ENCODE measurements at places on chromosomes 3 and 15. TPM values are rescaled to one million over a fixed set of nuclear protein-coding genes. Genes with fewer than 3 reads are reported as not detected.

Gene CPLX3
- total RNA-seq: not detected

- no peaks in the 10 kb centered on the region for H3K36me3 ChIP-seq
- no peak overlapping the region for H3K27ac ChIP-seq
- no peaks in the 10 kb centered on the region for H3K27me3 ChIP-seq
- no peaks in the 10 kb centered on the region for H3K4me1 ChIP-seq
- no peak for DNase-seq
- H3K4me3 ChIP-seq: no peak overlapping the region
Measured at GRCh38 chr3:116961106-116961505, 251.5 kb downstream of the TUSC7 start.

- H3K4me3 ChIP-seq: no peak overlapping the region
- no peaks in the 10 kb centered on the region for H3K4me1 ChIP-seq
- H3K36me3 ChIP-seq: no peaks in the 10 kb centered on the region
- no peak overlapping the region for H3K27ac ChIP-seq
- no peak for DNase-seq
Measured at GRCh38 chr15:79078763-79079410, 11.7 kb downstream of the RASGRF1 start.

GRCh38 chr3:138888560-138888959, 53.8 kb upstream of the PIK3CB start:
- no peaks in the 10 kb centered on the region for H3K27me3 ChIP-seq
- H3K4me3 ChIP-seq: no peak overlapping the region
- no peak for DNase-seq
- no peaks in the 10 kb centered on the region for H3K4me1 ChIP-seq
- no peaks in the 10 kb centered on the region for H3K36me3 ChIP-seq

DNA sequence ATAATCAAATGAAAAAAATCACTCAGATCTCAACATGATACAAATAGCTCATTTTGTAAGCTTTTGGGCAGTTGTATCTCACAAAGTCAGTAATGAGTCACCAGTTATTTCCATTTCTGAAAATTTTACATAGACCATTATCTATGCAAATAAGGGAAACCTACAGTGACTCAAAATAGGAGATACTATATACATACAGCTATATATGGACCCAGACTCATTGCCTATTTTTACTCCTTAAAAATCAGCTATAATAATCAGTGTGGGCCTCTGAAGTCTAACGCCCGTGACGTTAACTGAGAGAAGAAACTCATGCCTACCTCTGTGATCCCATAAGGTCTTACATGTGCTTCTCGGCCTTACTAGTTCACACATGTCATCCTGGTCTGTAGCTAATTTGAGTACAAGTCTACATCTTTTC, 31.6 kb downstream of the LRIG1 start:
- no peak overlapping the region for H3K27ac ChIP-seq
- peaks cover 27% of the 10 kb centered on the region for H3K4me1 ChIP-seq
- H3K4me3 ChIP-seq: no peak overlapping the region
- DNase-seq: no peak

Gene GABRG3
- total RNA-seq: 0.80 TPM

DNA sequence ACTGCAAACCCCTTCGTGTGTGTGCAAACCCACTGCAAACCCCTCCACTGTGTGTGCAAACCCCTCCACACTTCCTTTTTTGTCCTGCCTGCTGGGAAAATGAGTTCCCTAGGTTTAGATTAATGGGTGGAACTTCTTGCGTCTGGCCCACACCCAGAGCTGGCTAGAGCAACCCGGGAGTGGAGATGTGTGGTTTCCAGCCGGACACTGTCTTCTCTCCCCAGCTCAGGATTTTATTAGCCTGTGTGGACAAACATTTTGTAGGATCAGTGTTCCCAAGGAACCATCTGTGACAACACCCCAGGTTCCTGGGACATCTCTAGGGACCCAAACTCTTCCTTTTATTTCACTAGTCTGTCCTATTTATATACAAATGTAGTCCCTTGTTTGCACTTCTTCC, 9.6 kb upstream of the LRRK1 start:
- no peaks in the 10 kb centered on the region for H3K27me3 ChIP-seq
- no peak for DNase-seq
- H3K4me1 ChIP-seq: no peaks in the 10 kb centered on the region
- H3K36me3 ChIP-seq: no peaks in the 10 kb centered on the region
- H3K4me3 ChIP-seq: no peak overlapping the region

DNA sequence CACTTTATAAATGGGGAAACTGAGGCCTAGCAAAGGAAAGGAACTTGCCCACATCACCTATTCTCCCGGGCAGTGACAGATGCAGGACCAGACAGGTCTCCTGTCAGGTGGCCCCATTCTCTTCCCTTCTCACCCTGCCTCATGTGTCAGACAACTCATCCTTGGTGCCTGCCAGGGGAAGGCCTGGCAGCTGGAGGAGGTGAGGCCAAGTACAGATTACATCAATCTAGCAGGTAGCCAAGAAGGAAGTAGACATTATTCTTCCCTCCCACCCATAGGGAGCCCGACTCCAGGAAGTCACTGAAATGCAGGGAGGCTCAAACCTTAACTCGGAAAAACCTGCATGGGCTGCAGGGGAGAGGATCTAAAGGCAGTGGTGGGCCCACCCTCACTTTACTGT, 39.6 kb downstream of the DAPK2 start:
- H3K27ac ChIP-seq: no peak overlapping the region
- H3K4me1 ChIP-seq: no peaks in the 10 kb centered on the region
- DNase-seq: no peak
- H3K27me3 ChIP-seq: no peaks in the 10 kb centered on the region

Gene PLA2G4E
- total RNA-seq: not detected

GRCh38 chr3:126582311-126582710, 23.6 kb upstream of the C3orf22 start:
- H3K27me3 ChIP-seq: no peaks in the 10 kb centered on the region
- no peak overlapping the region for H3K4me3 ChIP-seq
- no peaks in the 10 kb centered on the region for H3K4me1 ChIP-seq

Gene STRIT1
- total RNA-seq: 0.38 TPM

- H3K36me3 ChIP-seq: no peaks in the 10 kb centered on the region
- H3K4me1 ChIP-seq: no peaks in the 10 kb centered on the region
- no peak overlapping the region for H3K27ac ChIP-seq
- no peak for DNase-seq
Measured at GRCh38 chr3:175763948-175764347, 904.8 kb downstream of the NAALADL2 start.

- H3K4me3 ChIP-seq: no peak overlapping the region
- no peaks in the 10 kb centered on the region for H3K4me1 ChIP-seq
- DNase-seq: no peak
- H3K27ac ChIP-seq: no peak overlapping the region
- no peaks in the 10 kb centered on the region for H3K27me3 ChIP-seq
- no peaks in the 10 kb centered on the region for H3K36me3 ChIP-seq
Measured at GRCh38 chr3:11146773-11147660, 7.3 kb upstream of the HRH1 start.

Gene SHC4
- 0.30 TPM for total RNA-seq

DNA sequence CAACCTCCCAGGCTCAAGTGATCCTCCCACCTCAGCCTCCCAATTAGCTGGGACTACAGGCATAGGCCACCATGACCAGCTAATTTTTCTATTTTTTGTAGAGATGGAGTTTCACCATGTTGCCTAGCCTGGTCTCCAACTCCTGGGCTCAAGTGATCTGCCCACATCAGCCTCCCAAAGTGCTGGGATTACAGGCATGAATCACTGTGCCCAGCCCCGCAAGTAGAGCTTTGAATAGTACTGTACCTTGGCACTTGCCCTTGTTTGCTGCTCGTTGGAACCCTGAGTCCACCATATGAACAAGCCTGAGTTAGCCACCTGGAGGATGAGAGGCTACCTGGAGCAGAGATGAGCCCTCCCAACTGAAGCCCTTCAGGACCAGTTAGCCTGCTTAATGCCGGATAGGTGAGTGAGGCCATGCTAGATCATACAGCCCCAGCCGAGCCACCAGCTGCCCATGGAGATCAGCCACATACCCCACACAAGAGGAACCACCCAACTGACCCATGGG, 267.9 kb downstream of the SHQ1 start:
- H3K27ac ChIP-seq: no peak overlapping the region
- peaks cover 7% of the 10 kb centered on the region for H3K4me1 ChIP-seq
- no peak overlapping the region for H3K4me3 ChIP-seq

Gene CISH
- 1.9 TPM for total RNA-seq

Gene GOLGA8H
- total RNA-seq: 0.71 TPM

DNA sequence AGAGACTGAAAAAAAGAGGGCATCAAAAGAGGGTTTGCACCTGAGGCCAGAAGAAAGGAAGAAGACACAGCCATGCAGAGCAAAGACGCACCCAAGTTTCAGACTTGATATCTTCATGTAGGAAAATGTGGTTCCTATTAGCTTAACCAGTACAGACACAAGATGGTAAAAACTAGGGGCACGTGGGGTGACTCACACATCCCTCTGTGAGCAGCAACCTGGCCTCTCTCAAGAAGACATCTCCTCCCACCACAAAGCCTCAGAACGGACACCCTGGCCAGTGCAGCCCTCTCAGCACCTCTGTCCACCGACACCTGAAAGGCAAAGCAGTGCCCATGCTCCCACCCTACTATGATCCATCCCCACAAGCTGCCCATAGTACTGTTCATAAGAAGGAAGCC, 33.3 kb downstream of the GLB1 start:
- no peak overlapping the region for H3K4me3 ChIP-seq
- H3K4me1 ChIP-seq: no peaks in the 10 kb centered on the region
- H3K27me3 ChIP-seq: no peaks in the 10 kb centered on the region

- H3K27me3 ChIP-seq: no peaks in the 10 kb centered on the region
- peaks cover 5% of the 10 kb centered on the region for H3K4me1 ChIP-seq
- peak; percentile 65 for DNase-seq
- no peaks in the 10 kb centered on the region for H3K36me3 ChIP-seq
- peak overlapping the region; percentile 2 for H3K4me3 ChIP-seq
- no peak overlapping the region for H3K27ac ChIP-seq
Measured at GRCh38 chr15:76139368-76140073, 79.7 kb downstream of the TMEM266 start.

DNA sequence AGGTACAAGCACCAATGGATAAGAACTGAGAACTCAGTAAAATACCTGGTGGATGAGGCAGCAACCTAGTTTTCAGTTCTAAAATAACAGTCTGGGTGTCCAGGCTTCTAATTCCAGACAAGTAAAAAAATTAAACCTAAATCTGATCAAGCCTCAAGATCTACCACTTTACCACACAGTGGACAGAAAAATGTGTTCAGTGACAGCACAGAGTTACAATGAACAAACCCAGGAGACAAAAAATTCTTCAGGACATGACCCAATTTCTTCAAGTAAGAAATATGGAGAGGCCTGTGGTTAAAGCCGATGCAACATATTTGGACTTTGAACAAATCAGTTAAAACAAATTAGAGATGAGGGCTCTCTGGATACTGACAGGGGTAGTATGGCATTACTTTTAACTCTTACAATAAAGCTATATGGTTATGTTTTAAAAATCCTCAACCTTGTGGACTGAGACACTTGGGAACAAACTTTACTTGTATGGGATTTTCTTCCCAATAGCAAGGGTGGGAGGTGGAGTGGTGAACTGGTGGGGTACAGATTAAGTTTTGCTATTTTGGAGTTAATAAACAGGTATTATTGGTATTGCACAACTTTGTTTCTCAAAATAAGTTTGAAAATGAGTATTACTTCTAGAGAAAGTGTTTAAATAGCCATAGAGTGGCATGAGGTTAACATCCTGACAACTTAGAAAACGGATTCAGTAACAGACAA, 14.2 kb downstream of the CCNL1 start:
- H3K4me1 ChIP-seq: no peaks in the 10 kb centered on the region
- H3K27me3 ChIP-seq: no peaks in the 10 kb centered on the region
- H3K36me3 ChIP-seq: peaks cover 36% of the 10 kb centered on the region
- H3K4me3 ChIP-seq: no peak overlapping the region
- no peak for DNase-seq

DNA sequence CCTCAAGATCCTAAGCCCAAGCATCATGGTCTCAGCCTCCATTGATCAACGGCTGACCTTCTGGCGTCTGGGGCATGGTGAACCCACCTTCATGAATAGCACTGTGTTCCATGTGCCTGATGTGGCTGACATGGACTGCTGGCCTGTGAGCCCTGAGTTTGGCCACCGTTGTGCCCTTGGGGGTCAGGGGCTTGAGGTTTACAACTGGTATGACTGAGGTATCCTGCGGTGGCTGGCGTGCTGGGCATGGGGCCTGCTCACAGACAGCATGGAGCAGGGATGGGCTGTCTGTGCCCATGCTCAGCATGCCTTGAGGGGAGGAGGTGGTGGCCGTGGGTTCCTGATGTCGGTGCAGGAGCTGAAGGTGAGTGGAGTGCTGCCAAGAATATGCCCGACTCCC, 3.3 kb downstream of the DALRD3 start:
- H3K27me3 ChIP-seq: no peaks in the 10 kb centered on the region
- peaks cover 3% of the 10 kb centered on the region for H3K4me1 ChIP-seq
- H3K36me3 ChIP-seq: peaks cover 15% of the 10 kb centered on the region
- no peak overlapping the region for H3K27ac ChIP-seq

GRCh38 chr3:23873941-23874340, 42.8 kb downstream of the NKIRAS1 start:
- H3K36me3 ChIP-seq: no peaks in the 10 kb centered on the region
- H3K4me1 ChIP-seq: no peaks in the 10 kb centered on the region
- H3K27me3 ChIP-seq: no peaks in the 10 kb centered on the region
- H3K27ac ChIP-seq: no peak overlapping the region
- DNase-seq: no peak

DNA sequence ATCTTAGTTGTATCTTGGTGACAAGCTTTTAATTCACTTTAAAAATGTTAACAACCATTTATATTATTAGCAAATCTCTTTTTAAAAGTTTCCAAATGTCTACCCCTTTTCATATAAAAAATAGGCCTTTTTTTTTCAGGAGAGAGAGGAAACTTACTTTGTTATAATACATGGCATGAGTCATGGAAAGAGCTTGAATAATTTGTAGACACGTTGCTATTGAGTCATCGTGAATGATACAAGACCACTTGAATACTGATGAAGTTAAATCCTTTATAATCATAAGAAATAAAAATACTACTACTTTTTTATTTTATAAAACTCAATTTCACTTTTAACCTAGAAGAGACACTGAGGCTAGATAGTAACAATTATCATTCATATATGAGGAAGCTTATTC, 70.3 kb upstream of the BBX start:
- H3K27ac ChIP-seq: no peak overlapping the region
- H3K4me1 ChIP-seq: no peaks in the 10 kb centered on the region

Gene APOD
- total RNA-seq: not detected

GRCh38 chr15:39376371-39376909, 204.4 kb upstream of the THBS1 start:
- no peaks in the 10 kb centered on the region for H3K4me1 ChIP-seq
- H3K27me3 ChIP-seq: no peaks in the 10 kb centered on the region
- H3K36me3 ChIP-seq: no peaks in the 10 kb centered on the region

- no peak overlapping the region for H3K27ac ChIP-seq
- DNase-seq: no peak
- no peaks in the 10 kb centered on the region for H3K36me3 ChIP-seq
- H3K27me3 ChIP-seq: no peaks in the 10 kb centered on the region
Measured at GRCh38 chr15:48802257-48802656, 8.6 kb downstream of the CEP152 start.

DNA sequence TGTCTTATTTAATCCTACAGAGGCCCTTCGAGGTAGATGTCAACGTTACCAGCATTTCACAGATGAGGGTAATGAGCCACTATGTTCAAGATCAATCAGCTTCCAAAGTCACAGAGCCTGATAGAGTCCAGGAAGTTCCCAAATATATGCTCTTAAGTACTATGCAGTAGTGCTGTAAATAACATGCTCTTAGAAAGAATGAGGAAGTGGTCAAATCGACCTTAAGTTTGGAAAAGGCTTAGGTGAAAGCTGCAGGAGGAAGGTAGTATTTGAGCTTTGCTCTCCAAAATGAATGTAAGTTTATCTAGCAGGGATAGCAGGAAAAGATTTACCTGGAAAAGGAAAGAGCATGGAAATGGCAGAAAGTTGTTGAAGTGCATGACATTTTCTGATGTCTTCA, 234.0 kb downstream of the RBMS3 start:
- H3K27me3 ChIP-seq: no peaks in the 10 kb centered on the region
- no peak overlapping the region for H3K27ac ChIP-seq
- no peak overlapping the region for H3K4me3 ChIP-seq
- no peaks in the 10 kb centered on the region for H3K4me1 ChIP-seq
